ENCODE measurements at places on chromosomes 1 and 21.

DNA sequence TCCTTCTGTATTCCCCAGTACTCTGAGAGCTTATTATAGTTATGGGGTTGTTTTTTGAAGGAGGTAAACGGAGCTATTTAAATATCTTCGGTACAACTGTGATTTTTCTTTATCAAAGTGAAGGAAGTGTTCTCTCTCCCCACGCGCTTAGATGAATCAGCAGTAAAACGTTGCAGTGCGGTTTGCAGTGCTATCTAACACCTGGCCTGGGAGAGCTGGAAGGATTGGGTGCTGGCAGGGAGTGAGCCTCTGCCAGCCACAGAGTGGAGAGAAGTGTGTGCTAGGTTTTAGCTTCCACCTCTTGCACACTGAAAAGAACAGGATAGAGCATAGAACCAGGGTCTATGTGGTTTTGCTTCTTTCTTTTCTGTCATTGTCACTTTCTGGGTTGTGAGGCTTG, 165.9 kb downstream of the SDCCAG8 start:
- peak; percentile 76 for DNase-seq

DNA sequence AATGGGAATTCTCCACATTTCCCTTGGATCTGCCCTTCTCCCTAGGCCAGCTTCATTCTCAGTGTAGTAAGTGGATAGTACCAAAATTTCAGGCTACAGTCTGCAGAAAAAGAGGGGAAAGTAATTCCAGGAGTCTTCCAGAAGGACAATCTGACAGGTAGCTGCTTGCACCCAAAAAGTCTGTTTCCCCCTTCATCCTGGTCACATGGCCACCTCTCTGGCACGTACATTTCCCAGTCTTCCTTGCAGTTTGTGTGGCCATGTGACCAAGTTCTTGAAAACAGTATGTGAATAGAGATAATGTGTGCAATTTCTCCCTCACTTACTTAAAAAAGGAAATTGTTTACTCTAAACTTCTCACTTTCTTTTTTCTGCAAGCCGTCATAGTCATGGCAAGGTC, 14.6 kb upstream of the FMO4 start:
- no peak for DNase-seq

DNA sequence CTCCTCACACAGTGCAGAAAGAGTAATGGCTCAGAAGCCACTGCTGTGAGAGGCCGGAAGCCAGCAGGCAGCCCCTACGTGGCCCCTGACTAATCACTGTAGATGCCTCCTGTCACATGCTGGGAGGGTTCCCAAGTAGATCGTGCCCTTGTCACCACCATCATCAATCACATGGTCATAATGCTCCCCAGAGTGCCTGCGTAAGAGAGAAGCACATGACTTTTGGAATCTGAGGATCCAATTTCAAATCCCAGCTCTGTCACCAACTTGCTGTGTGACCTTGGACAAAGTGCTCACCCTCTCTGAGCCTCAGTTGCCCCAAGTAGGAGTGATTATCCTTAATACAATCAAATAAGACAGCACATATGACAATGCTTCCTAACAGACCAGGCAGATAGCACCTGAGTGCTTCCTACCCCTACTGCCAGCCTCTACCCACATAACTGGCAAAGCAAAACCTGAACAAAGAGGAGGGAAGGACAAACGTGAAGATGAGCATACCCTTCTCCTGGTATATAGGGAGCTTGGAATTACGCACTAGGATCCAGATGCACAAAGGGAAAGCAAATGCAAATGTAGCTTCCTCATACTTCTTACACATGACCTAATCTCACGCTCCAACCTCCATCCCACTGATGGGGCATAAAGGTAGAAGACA, 65.7 kb downstream of the SDC3 start:
- DNase-seq, result no peak

DNA sequence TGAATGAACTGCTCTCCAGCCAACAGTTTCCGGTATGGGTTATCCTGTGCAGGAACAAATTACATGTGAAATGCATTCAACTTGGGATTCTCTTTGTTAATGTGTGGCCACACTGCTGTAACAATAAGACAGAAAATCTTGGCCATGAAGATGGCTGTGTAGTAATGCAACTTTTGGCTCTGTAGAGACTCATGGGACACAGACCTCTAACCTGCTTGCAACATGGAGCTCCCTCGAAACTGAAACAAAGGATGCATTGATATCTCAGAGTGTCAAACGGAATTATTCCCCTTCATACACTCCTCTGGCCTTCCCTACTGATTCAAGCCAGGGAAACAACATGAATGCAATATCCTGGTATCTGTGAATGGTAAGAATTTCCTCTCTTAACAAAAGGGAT, 559.3 kb upstream of the ZRANB2 start:
- no peak for DNase-seq

GRCh38 chr21:45699251-45699942, 55.9 kb downstream of the PCBP3 start:
- DNase-seq, result no peak

GRCh38 chr1:98057236-98057910, 136.5 kb upstream of the DPYD start:
- DNase-seq, result no peak

DNA sequence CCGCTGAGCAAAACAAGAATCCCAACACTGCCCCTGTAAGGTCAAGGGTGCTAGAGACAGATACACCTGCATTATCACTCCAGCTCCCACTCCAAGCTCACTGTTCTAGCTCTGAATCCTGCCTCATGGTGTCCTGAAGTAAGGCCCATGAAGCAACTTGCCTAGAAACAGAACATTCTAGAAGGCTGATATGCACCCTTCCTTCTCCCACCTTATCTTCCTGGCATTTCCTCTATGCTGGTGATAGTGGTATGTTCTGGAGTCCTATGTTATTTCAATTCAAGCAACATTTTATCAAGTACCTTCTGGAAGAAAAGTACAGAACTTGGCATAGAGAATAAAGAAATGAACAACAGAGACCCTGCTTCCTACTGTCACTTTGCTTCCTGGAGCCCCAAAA, 317.1 kb upstream of the KAZN start:
- no peak for DNase-seq

DNA sequence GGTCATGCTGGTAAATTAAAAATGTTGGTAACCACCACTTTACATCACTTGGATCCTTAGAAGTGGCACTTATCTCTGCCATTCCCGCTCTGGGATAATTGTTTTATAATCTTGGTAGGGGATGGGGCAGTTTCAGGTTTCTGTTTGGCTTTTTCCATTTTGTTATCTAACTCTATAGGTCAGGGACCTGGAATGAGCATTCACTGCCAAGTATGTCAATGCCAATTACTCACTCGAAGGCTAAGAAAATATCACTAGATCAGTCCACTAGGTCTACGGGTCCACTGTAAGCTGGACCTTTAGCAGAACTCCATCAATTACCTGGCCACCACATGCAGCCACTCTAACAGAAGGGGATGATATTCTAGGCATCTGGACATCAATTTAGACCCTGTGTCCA, 4.5 kb upstream of the DIP2A start:
- DNase-seq, result no peak

DNA sequence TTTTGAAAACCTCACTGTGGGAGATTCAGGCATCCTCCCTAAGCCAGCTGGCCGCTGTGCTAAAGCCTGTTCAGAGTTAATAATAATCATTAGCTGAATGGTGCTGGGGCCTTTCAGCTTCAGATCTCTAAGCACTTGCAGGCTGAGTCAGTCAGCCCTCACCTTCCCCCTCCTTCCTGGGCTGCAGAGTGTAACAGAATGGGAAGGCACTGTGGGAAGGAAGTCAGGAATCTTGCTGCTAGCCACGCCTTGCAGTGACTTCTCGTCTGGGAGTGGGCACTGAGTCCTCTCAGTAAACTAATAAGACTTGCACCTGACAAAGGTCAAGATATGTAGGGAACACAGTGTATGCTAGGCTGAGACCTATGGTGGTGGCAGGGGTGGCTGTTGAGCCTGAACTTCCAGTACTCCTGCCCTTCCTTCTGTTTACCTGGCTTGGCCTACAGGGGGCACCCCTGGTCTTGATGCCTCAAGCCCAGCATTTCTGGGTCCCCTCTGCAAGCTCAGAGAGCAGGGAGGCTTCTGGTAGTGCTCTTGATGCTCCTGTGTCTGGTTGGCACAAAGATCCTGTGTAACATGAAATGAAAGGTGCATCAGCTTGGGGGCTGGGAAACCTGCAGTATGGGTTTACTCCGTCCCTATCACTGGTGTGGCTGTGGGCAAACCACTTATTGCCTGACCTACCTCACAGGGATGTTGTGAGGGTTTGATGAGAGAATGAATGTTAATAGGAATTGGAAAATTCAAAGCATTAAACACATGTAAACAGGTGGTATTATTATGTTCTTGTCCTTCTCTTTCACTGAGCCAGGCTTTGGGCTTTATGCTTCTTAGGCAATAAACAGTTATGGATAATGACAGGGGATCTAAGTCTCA, 6.0 kb downstream of the CYB561D1 start:
- no peak for DNase-seq

GRCh38 chr1:58592522-58593134, 15.6 kb upstream of the TACSTD2 start:
- DNase-seq, result no peak
